Dorsolateral prefrontal cortex (tissue), 122 donors: ENCODE measurements at places on chromosomes 5 and 9.

GRCh38 chr5:157457391-157457790 is 2.6 kb upstream of the NIPAL4 start:
- no peak for DNase-seq

- DNase-seq = peak; percentile 74
Observed at GRCh38 chr9:89606049-89606623, 1.3 kb downstream of the GADD45G start.

- no peak for DNase-seq
Observed at GRCh38 chr9:95132366-95133324, 184.9 kb downstream of the FANCC start.

- no peak for DNase-seq
Observed at GRCh38 chr9:69494763-69495162, 169.7 kb downstream of the ENTREP1 start.

DNA sequence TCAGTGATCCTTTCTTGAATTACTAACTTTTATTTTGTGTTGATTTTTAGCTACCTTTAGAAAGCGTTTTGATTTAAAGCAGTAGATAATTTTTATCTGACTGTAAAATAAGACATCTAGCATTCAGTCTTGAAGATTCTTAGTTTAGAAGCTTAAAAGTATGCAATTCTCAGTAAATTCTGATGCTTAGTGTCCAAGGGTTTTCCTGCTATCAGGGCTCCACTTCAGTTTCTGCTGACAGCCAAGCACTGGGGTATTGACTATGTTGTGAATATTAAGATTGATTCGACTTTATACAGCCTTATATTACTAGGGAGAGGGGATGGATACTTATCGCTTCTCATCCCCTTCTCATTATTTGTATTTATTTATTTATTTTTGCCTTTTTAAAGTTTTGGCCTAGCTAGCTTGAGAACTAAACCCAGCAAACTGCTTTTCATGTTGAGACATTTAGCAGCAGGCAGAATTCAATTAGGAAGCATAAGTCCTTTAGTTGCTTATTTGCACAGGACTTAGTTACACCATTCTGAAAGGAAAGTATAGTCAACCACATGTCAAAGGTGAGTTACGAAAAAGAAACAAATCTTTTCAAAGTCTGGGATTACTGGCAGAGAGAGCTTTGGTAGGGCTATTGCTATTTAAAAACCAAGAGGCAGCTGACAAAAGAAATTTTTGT is 2.9 kb downstream of the PBX3 start:
- DNase-seq = no peak

DNA sequence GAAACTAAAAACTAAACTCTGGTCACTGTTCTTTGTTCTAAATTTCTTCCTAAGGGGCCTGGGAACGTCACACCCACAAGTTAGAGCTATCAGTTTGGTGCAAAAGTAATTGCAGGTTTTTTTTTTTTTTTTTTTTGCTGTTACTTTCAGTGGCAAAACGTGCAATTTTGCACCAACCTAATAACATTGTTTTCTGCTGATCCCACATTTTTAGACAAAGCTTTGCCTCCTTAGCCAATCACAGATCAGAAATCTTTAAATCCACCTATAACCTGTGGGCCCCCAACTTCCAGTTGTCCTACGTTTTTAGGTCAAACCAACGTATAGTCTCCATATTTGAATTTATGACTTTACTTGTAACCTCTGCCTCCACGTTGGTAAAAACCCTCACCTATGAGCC is 11.1 kb upstream of the MED10 start:
- no peak for DNase-seq

- no peak for DNase-seq
Observed at GRCh38 chr5:57416278-57416994, 66.2 kb downstream of the ACTBL2 start.

DNA sequence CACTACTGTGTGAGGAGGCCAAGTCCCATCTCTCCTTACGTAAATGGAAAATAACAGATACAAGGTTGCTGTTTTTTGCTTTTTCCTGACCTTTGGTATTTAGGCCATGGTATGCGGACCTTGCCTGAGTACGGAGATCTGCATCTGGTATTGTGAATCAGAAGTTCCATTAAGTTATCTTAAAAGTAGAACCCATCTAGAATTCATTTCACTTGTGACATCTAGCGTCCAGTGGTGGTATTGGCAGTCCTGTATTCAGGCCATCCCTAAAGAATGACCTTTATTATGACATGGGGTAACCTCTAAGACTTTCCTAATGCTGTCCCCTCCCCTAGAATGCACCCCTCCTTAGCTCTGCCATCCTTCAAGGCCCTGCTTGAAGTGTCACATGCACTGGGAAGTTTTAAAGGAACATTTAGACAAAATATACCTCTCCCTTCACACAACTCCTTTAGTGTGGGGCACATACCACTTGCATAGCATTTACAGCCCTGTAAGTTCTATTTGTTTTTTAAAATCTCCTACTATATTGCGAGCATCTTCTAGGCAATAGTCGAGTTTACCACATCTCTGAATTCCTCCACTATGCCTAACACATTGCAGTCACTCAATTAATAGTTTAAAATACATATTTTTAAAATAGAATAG is 1.9 kb upstream of the SPDL1 start:
- DNase-seq = no peak

GRCh38 chr5:16147179-16147900 is 32.3 kb downstream of the MARCHF11 start:
- no peak for DNase-seq

- DNase-seq = no peak
Observed at GRCh38 chr5:171705830-171706468, 79.7 kb upstream of the SMIM23 start.

DNA sequence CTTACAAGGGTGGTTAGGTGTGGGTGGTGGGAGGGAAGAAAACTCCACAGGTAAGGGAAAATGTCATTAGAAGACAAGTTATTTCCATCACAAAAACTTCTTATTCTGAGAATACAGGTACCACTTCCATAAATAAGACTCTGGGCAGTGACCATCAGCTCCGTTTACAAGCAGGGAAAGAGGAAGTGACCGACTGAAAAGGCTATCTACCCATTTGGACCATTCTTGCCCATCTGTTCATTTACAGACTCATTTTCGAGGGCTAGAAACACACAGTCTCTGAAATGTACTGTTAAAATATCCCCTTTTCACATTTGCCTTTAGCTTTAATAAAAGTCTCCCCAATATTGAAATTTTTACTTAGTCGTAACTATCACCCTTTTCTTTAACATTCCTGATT is 79.5 kb downstream of the TTC39B start:
- DNase-seq = no peak

DNA sequence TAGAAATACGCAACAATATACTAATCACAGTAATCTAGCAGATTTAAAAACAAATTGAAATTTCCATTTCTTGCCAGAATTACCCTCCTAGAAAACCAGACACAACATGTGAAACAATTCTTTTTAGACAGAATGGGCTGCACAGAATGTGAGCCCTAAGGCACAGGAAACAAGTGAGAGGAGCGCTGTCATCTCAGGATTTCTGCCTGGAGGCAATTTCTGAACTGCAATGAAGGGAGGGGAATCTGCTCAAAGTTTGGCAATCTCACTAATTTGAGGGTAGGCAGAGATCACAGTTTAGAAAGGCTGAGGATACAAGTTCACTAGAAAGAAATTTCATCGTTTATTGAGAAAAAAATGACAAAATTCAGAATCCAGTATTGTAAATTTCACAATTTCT is 70.3 kb downstream of the INIP start:
- no peak for DNase-seq

DNA sequence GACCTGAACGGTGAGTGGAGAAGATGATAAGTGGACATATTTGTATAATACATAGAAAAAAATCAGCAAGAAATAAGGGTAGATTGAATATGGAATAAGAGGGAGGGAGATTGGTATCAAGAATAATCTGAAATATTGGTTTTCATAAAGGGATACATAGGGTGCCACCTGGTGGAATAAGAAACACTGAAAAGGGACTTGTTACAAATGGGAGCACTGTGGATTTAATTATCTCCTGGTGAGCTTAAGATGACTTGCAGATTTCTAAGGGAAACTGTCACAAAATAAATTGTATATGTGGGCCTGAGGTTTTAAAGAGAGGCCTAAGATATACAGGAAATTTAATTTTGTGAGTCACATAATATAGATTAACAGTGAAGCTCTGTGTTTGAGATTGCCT is 1403.5 kb upstream of the CDH18 start:
- no peak for DNase-seq

GRCh38 chr5:154372661-154373060 is 73.1 kb upstream of the SAP30L start:
- DNase-seq = no peak

DNA sequence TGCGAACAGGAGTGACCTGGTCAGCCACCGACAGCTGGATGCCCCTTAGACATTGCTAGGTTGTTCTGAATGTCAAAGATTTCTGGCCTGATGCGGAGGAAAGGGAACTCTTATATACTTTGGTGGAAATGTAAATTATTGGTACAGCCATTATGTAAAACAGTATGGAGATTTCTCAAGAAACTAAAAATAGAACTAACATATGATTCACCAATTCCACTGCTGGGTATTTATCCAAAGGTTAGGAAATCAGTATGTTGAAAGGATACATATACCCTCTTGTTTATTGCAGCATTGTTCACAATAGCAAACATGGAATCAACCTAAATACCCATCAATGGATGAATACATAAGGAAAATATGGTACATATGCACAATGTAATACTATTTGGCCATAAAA is 31.8 kb downstream of the DMRT3 start:
- no peak for DNase-seq

DNA sequence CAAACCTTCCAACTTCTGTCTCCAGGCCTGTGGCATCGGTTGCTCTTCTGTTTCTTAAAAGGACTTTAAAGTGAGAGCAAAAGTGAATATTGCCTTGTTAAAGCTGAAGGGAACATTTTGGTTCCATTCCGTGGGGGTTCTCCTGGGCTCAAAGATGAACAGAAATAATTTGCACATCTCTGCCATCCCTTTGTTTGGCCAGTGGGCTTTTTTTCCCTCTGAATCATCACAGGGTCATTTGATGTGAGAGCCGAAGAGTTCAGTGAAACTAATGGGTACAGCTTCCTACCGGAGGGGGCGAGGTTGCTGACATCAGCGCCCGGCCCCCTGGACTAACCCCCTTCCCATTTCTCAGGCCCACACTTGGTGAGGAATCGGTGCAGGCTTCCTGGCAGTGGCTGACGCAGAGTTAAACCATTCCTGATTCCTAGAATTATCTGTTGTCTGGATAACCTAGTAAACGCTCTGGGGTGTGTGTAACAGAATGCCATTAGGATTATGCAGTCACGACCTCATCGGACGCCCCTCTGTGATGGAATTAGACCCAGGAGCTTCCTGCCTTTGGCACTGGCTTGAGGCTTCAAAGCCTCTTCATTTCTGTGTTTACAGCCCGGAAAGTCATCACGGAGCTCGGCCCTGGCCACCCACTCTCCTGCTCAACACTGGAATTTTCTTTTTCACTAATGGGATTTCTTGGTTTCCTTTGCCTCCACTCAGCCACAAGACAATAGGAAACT is 61.6 kb upstream of the RPL26L1 start:
- DNase-seq = no peak

- no peak for DNase-seq
Observed at GRCh38 chr9:132575811-132576210, 6.6 kb upstream of the BARHL1 start.

DNA sequence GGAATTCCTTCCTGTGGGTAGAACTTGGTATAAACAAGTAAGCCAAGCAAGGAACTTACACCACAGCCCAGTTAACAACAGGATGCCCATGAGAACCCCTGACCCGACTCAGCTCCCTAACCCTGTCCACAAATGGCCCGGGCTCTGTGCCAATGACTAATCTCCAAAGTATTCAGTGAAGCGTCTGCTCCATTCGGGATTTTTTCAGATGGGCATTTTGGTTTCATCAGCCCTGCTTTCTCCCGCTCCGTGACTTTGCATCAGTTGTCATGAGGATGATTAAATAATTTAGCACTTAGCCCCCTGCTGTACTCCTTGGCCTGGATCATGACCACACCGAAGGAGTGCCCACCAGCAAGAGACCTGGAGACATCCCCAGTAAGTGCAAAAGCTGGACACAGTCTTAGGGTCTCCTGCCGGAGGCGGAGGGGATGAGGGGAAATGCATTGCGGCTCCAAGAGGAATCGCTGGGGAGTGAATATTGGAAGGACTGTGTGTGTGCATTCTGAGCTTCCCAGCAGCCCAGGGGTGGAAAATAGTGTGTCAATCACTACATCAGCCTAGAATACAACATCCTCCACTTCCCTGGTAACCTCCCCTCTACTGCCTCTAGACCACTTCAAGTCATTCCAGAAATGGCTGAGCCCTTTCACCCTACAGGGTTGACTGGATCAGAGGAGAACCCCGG is 41.4 kb upstream of the DNAH5 start:
- DNase-seq = no peak

DNA sequence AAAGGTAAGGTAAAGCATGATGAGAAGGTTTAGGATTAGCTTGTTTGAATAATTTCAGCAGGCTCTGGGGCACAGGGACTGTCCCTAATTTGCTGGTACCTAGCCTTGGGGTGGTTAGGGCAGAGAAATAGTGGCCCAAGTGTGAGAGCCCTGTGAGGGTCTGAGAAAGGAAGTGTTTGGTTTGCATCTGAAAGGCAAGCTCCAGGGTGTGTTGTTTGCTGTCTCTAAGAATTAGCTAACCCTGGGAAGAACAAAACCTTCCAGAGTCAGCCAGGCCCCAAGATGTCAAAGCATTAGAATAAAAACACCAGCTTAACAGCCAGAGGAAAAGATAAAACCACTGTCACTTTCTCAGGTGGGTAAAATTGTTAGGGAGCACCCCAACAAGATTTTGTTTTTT is 31.0 kb downstream of the TMEM252 start:
- no peak for DNase-seq

DNA sequence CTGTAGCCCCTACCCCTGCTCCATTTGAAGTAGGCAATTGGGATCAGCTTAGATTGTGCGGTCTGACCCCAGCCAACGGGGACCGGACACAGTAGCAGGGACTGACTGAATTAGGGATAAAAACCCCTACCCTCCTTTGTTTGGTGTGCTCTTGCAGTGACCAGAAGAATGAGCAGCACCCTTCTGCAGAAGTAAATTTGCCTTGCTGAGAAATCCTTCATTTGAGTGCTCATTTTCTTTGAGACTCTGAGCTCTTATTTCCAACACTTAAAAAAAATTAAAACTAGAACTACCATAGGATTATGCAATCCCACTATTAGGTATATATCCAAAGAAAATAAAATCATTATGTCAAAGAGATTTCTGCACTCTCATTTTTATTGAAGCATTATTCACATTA is 560.0 kb downstream of the CDH12 start:
- DNase-seq = no peak

DNA sequence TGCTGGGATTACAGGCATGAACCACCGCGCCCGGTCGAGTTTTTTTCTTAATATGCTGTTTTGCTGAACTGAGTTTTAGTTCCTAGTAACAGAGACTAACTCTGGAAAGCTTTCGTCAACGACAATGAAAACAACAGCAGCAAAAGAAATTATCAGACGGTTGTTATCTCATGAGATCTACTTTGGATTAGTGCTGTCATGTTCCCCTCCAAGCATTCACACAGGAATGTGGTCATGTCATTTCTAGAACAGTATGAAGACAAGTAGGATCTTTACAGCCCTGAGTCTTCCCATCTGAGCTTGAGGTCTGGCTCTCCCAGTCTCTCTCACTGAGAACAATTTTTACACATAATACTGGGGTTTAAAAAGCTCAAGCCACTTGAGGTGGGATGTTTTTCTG is 4.0 kb upstream of the ANKRD33B start:
- DNase-seq = peak; percentile 11

GRCh38 chr5:135501965-135502364 is 33.8 kb downstream of the NEUROG1 start:
- DNase-seq = no peak
